Activated T-cell treated with anti-CD3 and anti-CD28 coated beads for 1 hour (primary cell): ENCODE measurements at places on chromosomes 16 and 17.
A peak's percentile ranks its signal among the peaks of the same experiment; 100 is the strongest.

DNA sequence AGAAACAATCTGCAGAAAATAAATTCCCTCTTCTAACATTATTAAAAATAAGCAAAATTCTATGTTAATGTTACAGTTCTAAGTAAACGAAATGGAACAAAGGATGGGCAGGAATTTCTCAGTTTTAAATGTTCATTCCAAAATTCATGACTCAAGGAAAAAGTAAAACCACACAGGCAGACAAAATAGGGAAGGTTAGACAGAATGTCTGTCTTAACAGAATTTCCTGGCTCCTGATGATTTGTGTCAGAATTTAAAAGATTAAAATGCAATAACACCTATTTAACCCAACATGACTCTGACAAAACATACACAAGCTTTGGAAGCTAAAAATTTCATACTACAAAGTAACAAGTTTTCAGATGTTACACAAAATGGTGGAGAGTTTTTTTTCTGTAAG is 42.8 kb downstream of the SPOP start:
- DNase-seq = no peak

- no peak for DNase-seq
These were observed 6.9 kb downstream of the ZNF205 start for GRCh38 chr16:3119286-3119685.

DNA sequence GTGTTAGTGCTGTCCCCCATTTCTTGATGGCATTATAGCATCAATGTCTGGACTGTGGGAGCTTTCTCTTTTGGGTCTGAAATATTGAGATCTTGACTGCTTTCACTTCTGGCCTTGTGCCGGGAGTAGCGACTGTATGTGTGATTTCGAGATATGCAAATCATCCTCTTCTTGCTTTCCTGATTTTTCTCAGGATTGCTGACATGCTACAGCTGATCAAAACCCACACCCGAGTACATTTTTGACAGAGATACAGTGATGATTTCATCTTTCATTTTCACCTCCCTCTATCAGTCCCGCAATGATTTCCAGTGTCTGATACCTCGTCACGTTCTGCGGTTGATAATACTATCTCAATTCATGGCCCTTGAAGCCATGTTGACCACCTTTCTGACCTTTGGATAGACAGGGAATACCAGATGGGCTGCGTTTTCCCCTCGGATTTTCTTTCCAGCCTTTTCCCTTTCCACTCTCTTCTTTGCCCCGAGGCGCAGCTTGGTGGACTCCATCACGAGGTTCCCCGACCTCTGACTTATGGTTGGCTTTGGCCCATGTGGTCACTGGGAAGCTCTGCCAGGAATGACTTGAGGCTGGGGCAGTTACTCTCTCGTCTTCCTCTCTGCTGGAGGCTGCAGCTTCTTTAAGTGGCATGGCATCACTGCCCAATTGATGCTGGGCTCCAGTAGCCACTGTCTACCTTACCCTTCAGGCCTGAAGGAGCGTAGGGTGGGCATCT is 184.4 kb downstream of the SNX29 start:
- no peak for DNase-seq

GRCh38 chr17:14052886-14053615 is 16.3 kb upstream of the COX10 start:
- no peak for DNase-seq

DNA sequence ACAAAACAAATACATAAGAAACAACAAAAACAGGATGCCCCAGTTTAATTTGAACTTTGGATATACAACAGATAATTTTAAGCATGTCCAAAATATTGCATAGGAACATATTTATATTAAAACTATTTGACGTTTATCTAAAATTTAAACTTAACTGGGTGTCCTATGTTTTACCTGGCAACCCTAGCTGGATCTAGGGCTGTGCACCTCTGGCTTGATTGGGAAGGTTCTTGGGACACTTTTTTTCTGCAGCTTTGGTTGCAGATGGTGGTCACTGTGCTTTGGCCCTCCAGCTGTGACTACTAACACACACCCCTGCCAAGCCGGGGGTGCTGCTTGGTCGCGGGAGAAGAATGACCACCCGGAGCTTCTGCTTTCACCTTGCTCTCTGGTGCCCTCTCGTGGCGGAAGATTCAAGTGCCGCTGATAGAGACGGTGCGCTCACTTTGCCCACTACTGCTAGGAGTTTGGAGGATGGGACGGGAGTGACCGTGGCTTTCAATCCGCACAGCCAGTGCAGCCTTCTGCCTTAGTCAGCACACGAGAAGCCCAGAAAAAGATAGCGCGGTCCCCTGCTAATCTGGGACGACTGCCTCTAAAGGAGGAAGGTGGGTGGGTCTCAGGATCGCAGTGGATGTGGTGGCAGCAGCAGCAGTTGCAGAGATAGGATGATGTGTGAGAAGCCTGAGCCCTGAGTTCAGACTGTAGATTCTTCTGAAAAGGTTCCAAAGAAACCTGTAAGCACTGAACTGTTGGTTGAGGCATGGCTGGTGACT is 6.7 kb downstream of the SPACA3 start:
- DNase-seq = peak; percentile 81

- no peak for DNase-seq
These were observed 26.5 kb downstream of the KAT7 start for GRCh38 chr17:49814781-49815529.

- DNase-seq = no peak
These were observed 81.6 kb downstream of the CCDC182 start for GRCh38 chr17:57663326-57664070.

GRCh38 chr16:88681709-88682451 is 4.4 kb downstream of the SNAI3 start:
- no peak for DNase-seq

DNA sequence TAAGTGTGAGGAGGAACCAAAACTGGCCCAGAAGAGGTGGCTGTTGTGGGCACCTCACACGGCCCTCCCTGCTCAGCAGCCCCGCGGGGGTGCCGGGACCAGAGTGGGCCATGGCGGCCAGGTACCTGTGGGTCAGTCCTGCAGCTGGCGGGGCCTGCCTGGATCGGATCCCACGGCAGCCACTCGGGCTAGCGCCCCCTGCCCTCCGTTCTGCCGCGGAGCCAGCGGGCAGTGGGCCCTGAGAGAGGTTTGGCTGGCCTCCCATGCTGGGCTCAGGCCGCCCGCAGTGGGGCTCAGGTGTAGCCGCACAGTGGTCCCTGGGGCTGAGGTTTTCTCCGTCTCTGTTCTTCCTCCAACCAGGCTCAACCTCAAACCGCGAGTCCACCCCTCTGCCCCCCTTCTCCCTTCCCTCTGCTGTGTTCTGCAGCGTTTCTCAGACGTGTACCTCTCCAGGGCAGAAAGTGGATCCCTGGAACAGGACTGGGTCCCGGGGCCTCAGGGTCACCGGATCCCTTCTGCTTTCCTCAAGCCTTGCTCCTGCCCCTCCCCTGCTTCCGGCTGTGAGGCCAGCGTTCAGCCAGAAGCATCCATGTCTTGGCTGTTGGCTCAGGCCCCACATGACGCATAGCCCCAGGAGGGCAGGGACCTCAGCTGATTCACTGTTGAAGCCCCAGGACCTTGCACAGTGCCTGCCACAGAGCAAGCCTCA is 28.6 kb upstream of the ITGA3 start:
- no peak for DNase-seq

- no peak for DNase-seq
These were observed 185.0 kb upstream of the ZNF469 start for GRCh38 chr16:88197481-88198456.

GRCh38 chr16:47162670-47163420 is 19.1 kb upstream of the NETO2 start:
- no peak for DNase-seq

- no peak for DNase-seq
These were observed 540 bp upstream of the CD300LF start for GRCh38 chr17:74713171-74713755.

GRCh38 chr16:89761304-89761922 is 40.1 kb downstream of the ZNF276 start:
- DNase-seq = no peak

DNA sequence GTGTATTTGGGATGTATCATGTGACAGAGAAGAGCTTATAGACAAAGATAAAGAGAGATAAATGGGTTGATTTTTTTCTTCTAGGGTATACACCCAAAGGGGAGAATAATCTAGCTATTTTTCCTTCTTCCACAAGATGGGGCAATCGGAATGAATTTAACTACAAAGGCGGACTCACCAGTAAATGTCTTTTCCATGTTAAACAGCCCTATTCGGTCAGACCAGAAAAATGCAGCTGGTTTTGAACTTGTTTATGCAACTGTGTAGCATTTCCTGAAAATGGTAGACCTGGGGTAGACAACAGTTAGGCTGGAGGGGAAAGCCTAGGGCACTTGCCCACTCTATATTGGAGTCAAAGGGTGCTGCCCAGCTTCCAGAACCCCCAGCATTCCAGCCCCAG is 477.1 kb downstream of the TOX3 start:
- DNase-seq = no peak

- no peak for DNase-seq
These were observed 15.1 kb downstream of the GJD3 start for GRCh38 chr17:40349477-40349894.

DNA sequence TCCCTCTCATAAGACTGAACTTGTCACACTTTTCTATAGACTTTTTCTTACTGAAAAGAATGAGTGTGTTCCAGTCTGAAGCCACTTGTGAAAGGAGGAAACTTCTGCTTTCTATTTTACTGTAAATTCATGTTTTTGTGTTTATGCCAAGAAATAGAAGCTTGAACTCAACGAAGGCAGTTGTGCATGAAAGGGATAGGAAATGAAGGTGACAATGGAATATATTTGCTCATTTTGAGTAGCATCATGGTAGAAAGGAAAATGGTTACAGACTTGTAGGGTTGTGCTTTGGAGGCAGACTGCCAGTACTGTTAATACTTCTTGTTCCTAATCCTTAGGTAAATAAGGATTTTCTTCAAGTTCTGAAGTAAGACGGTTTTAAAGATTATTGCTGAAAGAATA is 8.1 kb downstream of the CLTC start:
- DNase-seq = no peak

GRCh38 chr16:68406458-68407152 is 41.7 kb downstream of the SMPD3 start:
- DNase-seq = no peak

GRCh38 chr16:24748242-24748641 is 18.8 kb downstream of the TNRC6A start:
- DNase-seq = no peak

GRCh38 chr16:77974883-77975282 is 47.5 kb upstream of the CLEC3A start:
- DNase-seq = no peak

DNA sequence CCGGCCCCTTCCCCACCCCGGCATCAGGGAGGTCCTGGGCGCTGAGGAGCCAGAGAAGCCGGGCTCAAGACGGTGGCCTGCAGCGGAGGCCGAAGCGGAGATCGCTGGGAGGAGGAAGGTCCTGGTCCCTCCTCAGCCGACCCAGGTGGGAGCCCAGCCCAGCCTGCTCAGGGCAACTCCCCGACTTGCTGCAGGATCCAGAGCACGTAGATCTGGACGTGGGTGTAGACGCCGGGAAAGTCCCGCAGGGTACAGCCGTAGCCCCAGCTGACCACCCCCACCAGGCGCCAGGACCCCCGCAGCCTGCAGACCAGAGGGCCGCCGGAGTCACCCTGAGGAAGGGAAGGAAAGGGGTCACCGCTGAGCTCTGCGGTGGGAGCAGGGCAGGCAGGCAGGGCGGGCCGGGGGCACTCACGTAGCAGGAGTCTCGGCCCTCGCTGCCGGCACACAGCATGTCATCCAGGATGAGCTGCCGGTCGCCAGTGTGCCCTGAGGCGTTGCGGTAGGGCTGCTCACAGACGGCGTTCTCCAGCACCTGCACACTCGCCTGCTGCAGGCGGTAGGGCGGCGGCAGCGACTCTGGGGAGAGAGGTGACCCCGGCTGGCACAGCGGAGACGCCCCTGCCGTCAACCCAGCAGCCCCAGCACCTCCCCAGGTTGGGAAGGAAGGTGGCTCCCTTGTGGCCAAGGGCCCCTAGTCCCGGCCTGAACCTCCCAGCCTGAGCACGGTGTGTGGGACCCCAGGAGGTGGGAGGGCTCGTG is 5.4 kb downstream of the TPSD1 start:
- DNase-seq = no peak

DNA sequence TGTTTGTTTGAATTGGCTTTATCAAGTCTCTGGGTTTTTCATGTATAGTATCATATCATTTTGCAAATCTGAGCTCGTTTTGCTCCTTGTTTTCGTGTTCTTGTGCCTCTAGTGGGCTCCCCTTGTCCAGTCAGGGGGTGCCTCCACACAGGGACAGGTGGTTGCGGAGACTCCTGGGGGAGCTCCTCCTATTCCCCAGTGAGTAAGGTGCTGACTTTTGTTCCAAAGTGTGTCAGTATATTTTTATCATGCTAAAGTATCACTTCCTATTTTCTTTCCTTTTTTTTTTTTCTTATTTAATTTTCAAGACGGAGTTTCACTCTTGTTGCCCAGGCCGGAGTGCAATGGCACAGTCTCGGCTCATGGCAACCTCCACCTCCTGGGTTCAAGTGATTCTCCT is 30.3 kb upstream of the IL17C start:
- DNase-seq = no peak

GRCh38 chr16:69542974-69543373 is 22.8 kb upstream of the NFAT5 start:
- DNase-seq = no peak

- no peak for DNase-seq
These were observed 179.9 kb downstream of the RBFOX1 start for GRCh38 chr16:7512503-7512902.

GRCh38 chr17:39674702-39675389 is 6.6 kb downstream of the PNMT start:
- no peak for DNase-seq

DNA sequence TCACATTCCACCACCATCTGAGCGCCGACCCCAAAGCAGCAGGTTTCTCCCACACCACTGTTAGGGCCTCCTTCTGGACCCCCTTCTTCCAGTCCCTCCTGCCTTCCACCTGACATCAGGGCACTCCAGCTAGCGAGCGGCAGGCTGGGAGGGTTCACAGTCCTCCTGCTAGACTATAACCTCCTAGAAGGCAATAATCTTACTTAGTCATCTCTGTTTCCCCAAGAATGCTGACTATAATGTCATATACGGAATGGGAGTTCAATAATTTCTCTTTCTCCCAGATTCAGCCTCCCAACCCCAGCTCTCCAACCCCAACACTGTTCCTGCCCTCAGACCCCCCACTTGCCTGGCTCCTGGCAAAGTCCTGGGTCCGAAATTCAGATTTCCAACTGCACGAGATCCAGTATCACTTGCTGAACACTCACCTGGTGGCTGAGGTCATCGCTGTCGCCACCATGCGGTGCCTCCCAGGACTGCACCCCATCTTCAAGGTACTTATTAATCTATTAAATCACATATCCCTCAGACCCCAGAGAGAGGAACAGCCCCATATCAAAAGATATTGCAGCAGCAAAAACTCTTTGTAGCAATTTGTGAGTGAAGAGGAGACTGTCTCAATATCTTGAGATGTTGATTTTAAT is 5.6 kb downstream of the ALOX12 start:
- DNase-seq = no peak

GRCh38 chr17:81191646-81192045 is 25.6 kb upstream of the AATK start:
- no peak for DNase-seq

DNA sequence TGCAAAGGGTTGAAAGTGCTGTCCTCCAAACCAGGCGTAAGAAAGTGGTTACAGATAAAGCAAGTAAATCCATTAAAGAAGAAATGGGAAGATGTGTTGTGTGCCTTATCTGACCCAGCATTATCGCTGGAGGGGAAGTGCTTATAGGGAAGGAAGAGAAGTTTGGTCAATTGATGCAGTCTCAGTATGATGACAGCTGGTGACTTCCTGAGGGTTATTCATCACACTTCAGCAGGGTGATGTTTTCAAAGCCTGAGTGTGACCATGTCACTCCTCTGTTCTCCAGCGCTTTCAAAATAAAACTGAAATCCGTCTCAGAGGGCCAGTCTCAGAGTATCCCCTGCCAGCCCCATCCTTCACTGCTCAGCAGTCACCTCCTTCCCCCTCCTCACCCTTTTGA is 505.4 kb upstream of the RBFOX1 start:
- no peak for DNase-seq
